ENCODE measurements at places on chromosomes 13 and 19.

GRCh38 chr19:17654993-17655392 lies 33.2 kb downstream of the UNC13A start:
- no peak for DNase-seq

- no peak for DNase-seq
Measured at GRCh38 chr19:16014923-16015804, 61.1 kb upstream of the TPM4 start.

DNA sequence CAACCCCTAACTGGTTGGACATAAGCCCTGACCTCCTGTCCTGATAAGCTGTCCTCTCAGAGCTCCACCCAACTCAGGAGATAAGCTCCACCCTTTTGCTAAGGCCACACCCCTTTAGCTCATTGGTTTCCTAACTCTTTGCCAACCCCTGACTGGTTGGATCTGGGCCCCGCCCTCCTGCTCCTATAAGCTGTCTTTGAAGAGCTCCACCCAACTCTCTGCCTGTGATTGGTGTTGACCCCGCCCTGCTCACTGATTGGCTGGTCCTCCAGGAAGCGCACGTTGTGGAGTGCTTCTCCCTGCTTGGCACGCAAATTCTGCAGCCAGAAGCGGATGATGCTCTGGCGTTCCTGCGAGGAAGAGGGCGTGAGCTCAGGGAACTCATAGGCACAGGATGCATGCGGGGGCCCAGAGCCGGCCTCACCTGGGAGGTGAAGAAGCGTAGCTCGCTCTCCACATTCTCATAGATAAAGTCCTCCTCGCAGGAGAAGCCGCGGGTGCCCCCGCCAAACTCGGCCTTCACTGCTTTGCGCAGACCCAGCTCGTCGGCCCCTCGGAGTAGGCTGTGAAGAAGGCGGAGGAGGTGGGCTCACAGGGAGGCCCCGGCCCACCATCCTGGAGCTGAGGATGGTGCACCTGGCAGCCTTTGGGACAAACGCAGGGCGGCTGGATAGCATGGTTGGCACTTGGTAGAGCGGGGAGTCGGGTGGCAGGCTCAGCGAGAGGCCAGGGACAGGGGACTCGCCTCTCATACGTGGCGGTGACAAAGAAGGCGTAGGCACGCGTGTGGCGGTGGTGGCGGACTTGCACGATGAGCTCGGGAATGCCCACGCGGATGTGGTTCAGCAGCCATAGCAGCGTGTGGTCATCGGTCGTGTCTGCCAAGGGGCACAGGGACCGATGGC lies 1.7 kb downstream of the ANO8 start:
- DNase-seq, result no peak

DNA sequence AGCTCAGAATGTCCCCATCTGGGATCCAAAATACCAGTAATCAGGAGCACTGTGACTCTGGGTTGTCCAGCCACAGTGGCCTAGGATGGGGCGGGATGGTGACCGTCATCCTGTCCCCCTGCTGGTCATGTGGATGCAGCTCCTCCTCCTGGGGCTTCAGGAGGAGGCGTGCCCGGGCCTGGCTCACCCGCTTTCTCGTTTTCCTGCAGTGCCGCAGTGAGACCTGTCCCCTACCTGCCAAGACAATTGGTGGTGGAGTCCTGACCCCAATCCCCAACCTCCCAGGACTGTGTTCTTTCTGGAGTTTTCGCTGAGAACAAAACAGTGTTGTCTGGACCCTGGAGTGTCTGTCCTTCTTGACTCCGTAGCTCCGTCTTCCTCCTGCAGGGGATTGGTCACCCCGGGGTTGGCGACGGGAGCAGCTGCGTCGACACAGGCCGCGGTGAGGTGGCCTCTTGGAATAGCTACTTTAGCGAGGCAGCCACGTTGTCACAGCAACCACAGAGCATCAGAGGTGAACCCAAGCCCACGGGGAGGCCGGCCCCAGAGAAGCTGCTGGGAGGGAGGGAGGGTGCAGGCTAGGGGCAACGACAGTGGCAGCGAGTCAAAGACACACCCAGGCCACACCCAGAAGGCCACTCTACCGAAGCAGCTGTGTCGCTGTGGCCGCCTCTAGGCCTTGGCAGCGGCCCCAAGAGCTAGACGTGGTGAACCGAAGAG lies 10.2 kb upstream of the EMC10 start:
- no peak for DNase-seq

DNA sequence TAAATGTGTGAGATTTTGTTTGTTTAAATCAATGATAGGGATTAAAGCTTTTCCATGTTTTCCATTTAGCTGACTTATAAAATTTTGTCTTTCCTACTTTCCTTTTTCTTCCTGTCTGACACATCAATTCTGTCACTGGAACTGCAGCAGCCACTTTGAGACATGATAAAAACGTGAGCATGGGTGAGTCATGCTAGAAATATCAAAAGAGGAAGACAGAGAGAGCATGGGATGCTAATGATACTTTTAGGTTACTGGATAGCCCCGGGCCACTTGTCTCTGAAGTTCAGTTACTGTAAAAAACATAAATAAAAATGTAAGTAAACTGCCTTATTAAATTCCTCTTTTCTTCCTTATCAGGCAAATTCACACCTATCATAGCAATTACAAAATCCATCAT lies 1332.0 kb upstream of the PCDH20 start:
- DNase-seq, result no peak

Data from head of caudate nucleus (tissue), 42 donors.